ENCODE measurements at places on chromosomes 5 and 9. TPM values are rescaled to one million over a fixed set of nuclear protein-coding genes. Genes with fewer than 3 reads are reported as not detected.

DNA sequence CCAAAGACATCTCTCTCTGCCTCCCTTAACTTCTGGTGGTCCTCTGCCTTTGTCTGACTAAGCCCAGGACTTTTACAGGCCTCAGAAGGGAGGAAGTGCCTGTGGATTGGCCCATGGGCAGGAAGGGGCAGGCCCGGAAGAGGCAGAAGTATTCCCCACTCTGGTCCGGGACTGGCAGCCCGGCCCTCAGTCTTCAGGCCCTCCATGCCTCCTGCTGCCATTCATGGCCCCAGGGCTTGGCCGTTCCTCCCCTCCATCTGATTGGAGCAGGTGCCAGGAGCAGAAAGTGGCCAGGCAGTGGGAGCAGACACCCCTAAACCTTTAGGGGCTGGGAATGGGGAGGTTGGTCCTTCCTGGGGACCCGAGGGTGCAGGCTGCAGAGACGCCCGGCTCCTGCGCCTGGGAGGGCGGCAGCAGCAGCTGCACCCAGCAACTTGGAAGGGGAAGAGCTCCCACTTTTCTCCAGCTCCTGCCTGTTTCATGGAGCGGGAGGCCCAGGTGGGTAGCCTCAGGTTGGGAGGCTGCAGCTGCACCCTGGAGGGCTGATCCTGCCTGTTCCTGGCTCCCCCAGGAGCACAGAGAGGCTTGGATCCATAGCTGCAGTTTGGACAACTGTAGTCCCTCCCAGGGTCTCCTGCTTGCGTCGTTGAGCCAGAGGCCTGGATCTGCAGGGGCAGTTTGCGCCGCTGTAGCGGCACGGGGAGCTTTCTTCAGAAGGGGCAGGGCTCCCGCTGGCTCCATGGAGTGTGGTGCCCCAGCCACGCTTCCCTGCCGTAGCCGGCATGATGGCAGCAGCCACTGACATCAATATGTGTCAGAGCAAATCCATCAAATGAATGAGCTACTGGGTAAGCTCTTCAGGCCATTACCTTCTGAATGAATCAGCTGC is 661.5 kb upstream of the NUDT12 start:
- no peak for DNase-seq

Gene FSTL4
- not detected for total RNA-seq

GRCh38 chr9:126395439-126396212 is 69.0 kb downstream of the MVB12B start:
- DNase-seq = no peak

Gene SPOUT1
- total RNA-seq = 10.3 TPM

DNA sequence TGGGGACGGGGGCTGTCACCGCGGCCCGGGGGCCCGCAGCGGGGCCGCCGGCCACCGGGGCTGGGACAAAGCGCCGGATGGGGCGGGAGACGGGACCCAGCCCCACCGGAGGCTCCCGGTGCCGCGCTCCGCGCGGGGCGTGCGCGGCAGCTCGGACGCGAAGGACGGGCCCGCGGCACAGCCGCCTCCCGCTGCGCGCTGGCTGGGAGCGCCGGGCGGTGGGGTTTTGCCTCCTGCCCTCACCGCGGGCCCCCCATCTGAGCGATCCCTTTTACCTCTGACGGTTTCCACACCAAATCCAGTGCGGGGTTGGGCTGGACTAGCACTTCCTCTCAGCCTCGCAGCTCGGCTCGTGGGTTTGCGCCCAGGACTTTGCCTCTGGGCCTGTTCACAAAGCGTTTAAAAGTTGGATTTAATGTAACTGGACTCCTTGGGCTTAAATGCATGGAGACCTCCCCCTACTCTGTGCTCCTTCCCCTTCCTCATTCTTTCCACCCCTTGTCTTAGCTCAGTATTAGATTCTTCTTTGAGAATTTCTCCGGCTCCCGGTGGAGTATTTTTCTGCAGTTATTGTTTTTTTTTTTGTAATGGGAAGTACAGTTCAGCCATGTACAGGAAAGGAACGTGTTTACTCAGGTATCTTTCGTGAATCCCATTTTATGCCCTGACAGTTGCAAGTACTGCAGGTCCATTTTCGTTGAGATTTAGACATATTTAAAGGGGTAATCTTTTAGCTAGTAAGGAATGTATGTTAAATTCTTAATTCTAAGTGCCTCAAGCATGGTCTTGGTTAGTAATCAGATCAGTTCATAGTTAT is 691 bp downstream of the FCHO2 start:
- peak; percentile 87 for DNase-seq

- DNase-seq = no peak
These were observed 8.7 kb upstream of the GFI1B start for GRCh38 chr9:132969783-132970182.

- peak; percentile 23 for DNase-seq
These were observed 10.7 kb upstream of the IL17B start for GRCh38 chr5:149389552-149390495.

Measured in osteoblast (primary cell).